ENCODE measurements at places on chromosomes 7 and 10.

- no peak for DNase-seq
These were observed 2.2 kb upstream of the ANTXRL start for GRCh38 chr10:46284286-46285229.

DNA sequence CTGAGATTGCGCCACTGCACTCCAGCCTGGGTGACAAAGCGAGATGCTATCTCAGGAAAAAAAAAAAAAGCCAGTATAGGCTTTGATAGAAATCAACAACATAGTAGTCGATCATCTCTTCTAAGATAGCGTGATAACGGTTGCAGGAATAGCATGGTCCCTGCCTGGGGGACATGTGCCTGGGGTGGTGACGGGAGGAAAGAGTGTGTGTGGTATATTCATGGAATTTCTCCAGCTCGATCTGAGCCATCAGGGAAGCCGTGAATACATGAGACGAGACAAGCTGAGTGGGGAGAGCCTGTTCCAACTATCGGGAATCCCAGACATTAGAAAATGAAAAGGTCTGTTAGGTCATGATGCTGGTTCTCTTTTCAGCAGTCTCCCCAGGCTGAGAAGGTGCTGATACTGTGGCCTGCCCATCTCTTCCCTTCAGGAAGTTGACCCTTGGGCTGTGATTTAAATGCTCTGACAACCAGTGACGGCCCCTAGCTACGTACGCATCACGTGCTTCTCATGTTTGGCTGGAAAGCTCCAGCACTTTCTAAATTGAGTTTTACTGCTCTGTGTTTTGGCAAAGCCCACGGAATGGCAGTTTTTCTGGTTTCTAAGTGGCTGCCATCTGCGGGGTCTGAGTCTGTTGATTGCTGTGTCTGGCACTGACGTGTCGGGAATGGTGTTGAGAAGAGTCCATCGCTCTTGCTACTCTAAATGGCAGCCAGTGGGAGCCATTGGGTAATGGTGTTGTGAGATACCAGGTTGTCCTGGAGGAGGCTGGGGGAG lies 229.3 kb downstream of the CCDC3 start:
- DNase-seq: no peak

- no peak for DNase-seq
These were observed 86.6 kb upstream of the C7orf33 start for GRCh38 chr7:148503900-148504487.

GRCh38 chr7:36264123-36264801 lies 111.2 kb downstream of the EEPD1 start:
- no peak for DNase-seq

DNA sequence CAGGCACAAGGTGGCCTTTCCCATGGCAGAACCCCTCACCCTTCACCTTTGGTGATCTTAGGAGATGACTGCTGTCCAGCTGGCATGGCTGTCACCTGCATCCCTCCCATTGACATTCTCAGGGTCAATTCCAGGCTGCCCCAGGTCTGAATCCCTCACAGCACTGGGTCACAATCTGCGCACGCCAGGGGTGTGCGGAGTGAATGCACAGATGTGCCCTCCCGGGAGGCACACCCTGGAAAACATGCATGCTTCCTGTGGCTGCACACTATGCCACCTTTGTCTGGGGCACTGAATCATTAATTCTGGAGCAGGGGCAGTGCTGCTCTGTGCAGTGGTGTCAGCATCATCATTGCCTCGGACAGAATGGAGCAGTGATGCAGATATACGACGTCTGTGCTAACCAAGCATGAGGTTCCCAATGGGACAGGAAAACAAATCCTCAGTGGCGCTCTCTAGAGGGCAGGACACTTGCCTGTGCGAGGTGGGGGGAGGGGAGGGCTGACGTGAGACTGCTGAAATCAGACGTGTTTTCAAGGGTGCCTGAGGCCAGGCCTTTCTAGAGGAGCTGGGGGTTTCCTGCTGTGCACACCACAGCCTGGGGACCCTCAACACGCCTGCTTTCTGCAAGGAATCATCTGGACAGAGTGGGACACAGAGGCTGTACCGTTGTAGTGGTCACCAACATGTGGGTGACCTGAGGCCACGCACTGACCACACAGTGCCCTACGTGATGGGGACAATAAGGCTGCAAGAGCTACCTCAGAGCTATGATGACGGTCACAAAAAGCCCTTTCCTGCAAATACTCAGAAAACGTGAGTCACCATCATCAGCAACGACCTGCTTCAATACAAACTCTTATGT lies 77.9 kb downstream of the HIPK2 start:
- no peak for DNase-seq

DNA sequence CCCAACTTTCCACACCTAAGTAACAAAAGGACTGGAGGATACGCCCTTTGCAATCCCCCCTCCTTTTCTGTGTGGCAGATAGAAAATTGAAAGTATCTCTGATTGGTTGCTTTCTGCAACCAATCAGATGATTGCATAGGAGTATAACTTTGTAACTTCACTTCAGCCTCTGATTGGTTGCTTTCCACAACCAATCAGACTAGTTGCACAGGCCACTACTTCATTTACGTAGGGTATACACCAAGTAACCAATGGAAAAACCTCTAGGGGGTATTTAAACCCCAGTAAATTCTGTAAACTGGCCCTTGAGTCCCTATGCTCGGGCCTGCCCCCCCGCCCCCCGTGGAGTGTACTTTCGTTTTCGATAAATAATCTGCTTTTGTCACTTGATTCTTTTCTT lies 1080.4 kb downstream of the CNTNAP2 start:
- DNase-seq: peak; percentile 89

DNA sequence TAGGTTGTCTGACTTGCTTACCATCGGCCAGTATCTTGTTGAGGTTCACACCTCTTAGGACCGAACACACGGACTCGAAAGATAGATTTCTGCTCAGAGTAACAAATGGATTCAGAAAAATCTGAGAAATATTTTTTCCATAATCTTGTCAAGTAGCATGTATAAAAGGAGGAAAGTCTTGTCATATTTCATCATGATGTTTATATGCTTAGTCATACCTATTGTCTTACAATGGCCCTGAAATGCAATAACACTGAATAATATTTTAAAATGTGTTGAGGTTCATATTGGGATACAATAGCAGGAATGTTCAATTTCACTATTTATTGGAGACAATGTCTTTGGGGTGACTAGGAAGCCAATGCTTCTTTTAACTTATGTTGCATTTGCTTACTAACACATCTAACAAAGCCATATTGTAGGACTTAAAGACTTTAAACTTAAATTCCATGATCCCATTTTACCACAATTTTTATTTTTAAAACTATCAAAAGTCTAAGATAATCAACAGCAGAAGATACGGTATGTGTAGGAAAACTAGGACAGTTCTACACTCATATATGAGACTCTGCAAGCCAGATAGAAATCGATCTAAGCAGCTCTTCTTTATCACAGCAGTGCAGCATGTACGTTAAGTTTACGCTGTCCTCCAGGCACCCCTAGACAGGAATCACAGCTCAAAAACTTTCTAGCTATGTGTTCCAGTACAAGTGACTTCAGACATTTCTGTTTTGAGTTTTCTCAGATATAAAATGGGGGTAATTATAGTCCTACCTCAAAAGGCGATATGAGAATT lies 135.7 kb upstream of the CAV2 start:
- no peak for DNase-seq

- DNase-seq: no peak
These were observed 1.5 kb downstream of the ABCB4 start for GRCh38 chr7:87473986-87474385.

DNA sequence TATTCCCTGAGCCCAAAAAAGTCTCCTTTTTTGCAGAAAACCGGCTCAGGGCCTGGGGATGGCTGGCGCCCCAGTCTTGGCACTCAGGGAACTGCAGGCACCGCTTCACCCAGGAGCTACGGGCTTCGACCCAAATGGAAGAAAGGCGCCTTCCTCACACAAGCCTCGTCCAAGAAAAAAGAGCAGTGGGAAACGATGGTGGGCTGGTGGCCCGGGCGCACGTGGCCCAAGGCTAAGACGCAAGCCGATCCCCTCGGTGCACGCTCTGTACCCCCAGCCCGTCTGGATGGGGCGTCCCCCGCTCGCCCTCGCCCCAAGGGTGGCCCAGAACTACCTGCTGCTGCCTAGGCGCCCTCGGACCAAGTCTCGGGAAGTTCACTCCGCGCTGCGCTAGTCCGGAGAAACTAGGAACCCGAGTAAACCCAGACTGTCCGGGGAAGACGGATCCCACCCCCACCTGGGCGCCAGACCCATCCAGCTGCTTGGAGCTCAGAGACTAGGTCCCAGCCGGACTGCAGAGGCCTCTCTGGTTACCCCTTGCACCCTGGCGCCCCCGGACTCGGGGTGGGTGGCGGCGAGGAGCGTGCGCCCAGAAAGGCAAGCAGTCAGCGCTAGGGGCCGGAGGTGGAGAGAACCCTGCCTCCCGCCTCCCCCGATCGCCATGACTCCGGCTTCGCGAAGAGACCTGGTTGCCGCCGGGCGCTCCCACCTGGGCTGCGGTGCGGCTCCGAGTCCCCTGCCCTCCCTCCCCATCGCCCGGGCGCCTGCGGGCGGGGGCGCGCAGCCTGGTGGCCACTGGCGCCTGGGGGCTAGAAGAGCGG lies 76.4 kb downstream of the CALN1 start:
- DNase-seq: no peak

GRCh38 chr7:155226261-155227003 lies 71.2 kb upstream of the INSIG1 start:
- no peak for DNase-seq

DNA sequence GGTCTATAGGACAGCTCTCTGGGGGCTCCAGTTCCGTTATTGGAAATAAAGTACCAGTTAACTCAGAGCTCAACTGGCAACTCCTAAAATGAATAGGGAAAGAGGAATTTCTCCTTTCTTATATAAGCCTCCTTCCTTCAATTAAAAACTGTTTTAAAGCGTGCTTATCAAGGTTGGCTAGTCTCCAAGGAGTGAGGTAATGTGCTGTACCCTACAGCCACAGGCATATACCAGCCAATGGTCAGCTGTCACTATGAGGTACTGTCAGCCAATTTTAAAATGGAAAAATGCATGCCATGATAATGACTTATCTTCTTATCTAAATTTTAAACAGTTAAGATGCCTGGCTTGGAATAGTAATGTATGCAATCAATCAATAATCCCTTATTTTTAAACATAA lies 76.2 kb downstream of the PLCE1 start:
- no peak for DNase-seq

DNA sequence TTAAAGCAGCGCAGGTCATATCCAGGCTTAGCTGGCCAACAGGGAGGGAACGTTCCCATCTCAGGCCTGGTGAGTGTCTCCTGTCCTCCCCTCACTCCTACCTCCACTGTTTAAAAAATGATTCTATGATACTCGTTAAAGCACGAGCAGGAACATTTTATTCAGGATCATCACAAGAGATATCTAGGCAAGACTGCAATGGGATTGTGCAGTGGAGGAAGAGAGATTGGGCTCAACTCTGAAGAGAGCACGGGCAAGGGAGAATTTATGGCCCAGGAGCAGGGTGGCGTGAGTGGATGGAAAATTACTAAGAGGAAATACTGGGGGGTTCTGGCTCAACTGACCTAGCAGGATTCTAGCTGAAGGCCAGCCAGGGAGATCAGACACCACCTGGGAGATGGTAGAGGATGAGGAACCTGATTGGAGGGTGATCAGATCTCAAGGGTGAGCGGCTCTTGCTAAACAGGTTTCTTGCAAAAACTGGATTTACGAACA lies 9.0 kb upstream of the HSPB1 start:
- DNase-seq: no peak

DNA sequence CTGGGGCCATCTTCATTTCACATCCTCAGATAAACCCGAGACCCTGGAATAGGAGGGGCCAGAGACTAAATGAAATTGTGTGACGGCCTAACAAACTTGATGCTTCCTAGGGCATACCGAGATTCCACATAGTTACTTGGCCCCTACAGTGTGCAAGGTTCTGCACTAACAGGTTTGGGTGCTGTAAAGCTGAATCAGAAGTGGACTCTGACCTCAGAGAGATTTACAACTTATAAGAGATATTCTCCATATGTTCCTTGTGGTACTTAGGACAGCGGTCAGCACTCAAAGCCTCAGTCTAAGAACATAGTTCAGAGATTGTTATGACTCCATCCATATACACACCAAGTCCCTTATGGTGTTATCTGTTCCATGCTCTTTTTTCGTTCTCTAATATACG lies 55.1 kb upstream of the FHIP2A start:
- DNase-seq: peak; percentile 1

DNA sequence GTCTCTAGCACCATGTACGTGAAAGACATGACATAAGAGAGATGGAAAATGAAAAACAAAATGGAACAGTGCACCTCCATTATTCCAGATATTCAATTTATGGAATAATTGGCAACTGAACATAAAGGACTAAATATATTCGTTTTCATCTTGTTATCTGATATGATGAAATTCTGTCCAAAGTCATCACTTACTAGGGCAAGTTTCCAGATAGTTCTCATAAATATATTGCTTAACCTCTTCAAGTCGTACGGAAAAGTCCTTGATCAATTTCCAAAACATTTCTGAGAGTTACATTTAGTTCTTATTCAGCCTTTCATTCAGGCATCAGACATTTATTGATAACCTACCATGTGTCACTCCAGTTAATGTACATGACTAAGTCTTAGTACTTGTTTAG lies 185.2 kb downstream of the HGF start:
- DNase-seq: no peak

- no peak for DNase-seq
These were observed 95.4 kb downstream of the GRK5 start for GRCh38 chr10:119302591-119303253.

DNA sequence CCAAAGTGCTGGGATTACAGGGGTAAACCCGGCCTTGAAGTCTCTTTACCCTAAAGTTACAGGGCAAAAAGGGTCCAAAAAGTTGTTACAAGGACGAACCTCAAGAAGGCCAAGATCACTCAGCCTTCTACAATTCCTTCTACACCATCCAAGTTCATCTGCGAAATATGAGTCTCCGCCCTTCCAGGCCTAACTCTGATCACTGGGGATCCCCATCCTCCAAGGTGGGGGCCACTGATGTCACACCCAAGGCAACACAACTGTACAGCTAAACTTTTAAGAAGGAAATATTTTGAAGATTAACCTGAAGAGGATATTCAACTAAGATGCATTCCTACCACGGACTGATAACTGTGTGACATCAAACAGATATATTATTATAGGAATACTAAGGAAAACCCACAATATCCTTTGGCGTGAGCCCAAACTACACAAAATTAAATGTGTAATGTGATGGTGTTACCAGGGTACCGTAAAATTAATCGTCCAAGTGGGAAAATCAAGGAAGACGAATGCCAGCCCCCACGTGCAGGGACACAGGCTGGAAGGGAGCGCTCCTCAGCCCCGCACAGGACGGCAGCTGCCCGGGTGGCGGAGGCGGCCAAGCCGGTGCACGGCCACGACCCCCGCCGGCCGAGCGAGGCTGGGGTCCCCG lies 1.0 kb downstream of the PAXIP1 start:
- DNase-seq: no peak

DNA sequence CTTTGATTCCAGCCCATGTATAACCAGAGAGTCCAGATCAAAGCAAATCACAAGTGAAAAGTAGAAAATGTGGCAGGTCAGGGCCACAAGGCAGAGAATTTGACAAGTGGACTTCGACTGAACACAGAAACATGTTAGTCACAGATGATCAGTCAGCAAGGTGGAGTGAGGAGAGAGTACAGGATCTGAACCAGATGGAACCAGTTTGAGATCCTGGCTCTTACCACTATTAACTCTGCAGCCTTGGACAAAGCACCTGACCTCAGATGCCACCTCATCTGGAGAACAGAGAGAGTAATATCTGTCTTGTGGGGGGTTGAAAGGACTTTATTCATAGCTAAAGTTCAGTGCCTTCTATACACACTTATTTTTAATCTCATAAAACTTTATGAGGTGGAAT lies 4.4 kb downstream of the MRLN start:
- no peak for DNase-seq

All from NCI-H524 treated with DMSO at 0.1 percent for 48 hours (cell line).